ENCODE measurements at places on chromosomes 2 and 18.
A peak's percentile ranks its signal among the peaks of the same experiment; 100 is the strongest.

GRCh38 chr2:39479696-39480095, 42.6 kb upstream of the MAP4K3 start:
- DNase-seq = no peak

DNA sequence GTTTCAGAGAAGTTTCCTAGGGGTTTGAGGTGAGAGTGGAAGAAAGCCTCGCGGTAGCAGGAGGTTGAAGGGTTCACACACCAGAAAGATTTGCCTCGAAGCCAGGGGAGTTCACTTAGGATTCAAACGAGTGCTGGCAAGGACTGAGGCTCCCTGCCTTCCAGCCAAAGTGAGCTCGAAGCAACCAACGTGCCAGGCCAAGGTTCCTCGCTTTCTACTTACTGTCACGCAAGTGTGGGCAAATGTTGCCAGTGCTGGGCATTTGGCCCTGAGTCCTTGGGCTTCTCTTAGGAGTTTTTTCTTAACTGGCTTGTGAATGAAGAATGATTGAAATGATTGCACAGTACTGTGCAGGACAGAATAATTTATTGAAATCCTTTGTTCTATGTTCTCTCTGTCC, 53.6 kb downstream of the TMEM178A start:
- no peak for DNase-seq

DNA sequence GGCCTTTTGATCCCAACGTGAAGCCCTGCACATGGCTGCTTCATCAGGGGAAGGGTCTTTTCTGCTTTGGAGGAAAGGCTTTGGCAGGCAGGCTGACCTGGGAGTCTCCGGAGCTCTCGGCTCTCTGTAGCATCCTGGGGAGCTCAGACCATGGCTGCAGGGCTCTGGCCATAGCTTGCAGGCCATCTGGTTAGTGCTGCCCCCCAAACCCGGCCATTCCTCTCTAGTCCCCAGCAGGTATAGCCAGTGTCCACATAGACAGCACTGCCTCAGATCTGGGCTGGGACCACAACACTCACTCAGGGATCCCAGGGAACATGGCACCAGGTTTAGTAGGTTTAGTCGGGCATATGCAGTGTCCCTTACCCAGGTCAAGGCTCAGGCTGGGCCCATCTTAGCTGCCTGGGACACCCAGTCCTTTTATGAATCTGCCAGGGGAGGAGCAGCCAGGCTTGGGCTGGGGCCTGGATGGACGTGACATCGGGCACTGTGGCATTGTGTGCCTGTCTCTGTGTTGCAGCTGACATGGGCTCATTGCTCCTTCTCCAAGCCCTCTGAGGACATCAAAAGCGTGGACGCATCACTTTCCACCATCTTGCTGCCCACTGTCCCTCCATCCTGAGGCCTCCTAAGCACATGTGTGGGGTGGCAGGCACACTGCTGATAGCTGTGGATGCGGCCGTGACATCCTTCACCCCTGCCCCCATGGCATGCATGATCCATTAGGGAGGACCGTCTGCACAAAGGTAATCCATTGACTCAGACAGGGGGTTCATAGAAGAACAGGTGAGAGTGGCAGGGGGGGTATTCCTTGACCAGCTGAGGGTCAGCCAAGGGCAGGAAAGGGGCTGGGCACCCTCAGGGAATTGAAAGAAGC, 19.2 kb upstream of the GPR35 start:
- no peak for DNase-seq

DNA sequence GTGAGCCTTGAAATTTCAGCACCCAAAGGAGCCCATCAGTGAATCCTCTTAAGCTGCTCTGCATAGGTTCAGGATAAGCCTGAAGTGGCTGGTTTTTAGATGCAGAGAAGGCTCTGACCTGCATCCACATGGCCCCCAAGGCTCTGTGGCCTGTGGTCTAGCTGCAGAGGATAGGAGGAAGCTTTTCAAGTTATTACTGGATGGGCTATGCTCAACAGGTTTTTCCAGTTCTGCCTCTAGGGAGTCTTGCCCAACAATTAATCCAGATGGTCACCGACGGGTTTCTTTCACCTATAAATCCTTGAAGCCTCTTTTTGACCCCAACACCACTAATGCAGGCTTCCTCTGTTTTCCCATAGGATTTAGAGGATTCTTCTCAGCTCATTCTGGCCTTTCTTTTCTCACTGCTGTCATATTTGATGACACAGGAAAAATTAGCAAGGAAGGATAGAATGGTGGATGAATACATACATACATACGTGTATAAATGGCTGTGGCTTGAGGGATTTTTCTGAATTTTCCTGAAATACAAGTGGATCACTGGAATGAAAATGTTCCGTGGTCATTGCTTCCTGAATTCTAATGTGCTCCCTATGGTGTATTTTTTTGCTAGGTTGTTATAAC, 52.2 kb upstream of the BCL2L11 start:
- DNase-seq = no peak

DNA sequence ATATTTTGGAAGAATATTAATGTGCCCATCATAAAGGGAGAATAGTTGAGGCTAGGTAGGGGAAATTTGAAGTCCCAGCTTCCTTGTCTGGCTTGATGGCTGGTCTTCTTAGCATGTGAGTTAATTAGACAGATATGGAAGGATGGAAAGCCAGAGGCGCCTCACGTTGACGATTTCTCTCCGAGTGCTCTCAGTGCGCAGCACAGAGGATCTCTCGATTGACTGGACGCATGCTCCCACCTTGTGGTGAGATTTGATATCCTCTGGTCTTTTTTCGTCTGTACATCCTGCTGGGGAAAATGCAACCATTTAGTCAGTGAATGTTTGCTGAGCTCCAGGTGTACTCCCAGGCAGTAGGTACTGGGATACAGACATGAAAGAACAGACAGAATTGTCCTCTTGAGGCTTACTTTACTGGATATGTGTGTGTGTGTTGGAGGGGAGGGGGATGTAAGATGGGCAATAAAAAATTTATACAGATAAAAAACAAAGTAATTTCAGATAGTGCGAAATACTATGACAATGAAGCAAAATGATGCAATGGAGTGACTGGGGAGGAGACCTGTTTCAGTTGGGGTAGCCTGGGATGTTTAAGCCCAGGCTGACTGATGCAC, 66.9 kb upstream of the ZNG1B start:
- peak; percentile 28 for DNase-seq

GRCh38 chr2:186827411-186827810, 21.6 kb downstream of the ZSWIM2 start:
- no peak for DNase-seq

- DNase-seq = no peak
Observed at GRCh38 chr2:30622452-30622851, 175.4 kb downstream of the LCLAT1 start.

GRCh38 chr18:48982266-48982665, 31.5 kb upstream of the SMAD7 start:
- no peak for DNase-seq

DNA sequence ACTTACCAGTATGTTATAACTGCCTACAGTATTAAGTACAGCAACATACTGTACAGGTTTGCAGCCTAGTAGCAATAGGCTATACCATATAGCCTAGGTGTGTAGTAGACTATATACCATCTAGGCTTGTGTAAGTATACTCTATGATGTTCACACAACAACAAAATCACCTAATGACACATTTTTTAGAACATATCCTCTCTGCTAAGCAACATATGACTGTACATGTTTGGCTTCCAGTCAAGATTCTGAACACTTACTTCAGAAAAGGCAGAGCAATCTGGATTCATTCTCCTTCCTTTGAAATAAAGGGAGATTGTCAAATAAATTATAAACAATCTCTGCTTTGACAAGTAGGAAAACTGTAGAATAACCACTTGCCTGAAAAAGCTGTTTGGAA, 81.8 kb downstream of the EXOC6B start:
- no peak for DNase-seq

GRCh38 chr2:119673796-119674195, 5.2 kb upstream of the TMEM177 start:
- no peak for DNase-seq

DNA sequence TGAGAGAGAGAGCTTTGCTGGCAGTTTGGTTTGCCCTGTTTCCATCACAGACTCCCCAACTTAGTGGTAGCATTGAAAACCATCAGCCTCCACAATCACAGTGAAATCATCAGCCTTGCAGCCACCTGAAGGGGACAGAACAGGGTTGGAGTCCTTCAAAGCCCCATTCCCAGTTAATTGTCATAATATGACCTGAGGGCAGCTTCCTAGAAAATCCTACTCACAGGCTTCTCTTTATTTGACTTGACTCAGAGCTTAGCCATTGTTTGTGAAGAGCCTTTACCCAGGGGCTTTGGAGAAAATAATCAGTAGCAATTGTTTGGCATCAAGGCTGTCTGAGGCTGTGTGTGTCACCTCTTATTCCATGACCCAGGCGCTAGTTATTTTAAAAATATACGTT, 308.7 kb downstream of the CBLN2 start:
- no peak for DNase-seq

DNA sequence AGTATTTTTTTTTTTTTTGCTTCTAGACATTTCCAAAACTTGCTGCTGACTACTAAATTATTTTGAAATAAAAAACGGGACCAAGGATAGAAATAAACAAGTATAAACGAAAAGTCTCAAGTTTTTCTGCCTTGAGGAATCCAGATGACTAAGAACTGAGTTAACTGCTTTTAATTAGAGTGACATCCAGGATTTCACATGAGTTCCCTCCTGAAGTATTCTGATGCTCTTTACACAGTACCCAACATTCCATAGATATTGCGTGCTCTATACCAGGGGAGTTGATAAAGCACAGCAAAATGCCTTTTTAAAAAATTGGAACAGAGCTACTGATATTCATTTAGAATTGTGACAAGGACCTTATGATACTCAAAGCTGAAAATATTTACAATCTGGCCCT, 618.0 kb downstream of the CCDC85A start:
- DNase-seq = no peak

GRCh38 chr18:55706898-55707297, 118.9 kb upstream of the TCF4 start:
- no peak for DNase-seq
